ENCODE measurements at places on chromosomes 11 and 22.

DNA sequence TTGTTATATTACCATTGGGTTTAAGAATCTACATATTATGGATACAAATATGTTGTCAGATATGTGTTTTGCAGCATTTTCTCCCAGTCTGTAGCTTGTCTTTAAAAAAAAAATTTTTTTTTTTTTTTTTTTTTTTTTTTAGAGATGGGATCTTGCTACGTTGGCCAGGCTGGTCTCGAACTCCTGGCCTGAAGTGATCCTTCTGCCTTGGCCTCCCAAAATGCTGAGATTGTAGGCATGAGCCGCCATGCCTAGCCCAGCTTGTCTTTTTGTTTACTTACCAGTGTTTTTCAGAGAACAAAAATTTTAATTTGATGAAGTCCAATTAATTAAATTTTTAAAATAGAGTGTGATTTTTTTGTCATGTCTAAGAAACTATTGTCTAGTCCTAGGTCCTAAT lies 29.8 kb downstream of the INCENP start:
- no peak for DNase-seq

DNA sequence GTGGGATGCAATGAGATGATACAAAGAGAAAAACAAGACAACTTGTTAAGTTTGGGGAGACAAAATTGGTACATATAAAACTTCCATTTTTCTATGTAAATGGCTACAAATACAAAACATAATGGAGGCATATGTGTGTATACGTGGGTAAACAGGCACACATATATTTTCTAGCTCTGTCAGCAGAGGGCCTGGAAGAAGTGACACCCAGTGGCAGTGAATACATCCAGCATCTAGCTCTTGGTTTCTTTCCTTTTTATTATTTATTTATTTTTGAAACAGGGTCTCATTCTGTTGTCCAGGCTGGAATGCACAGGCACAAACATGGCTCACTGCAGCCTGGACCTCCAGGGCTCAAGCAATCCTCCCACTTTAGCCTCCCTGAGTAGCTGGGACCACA lies 5.0 kb upstream of the RASL10A start:
- DNase-seq: no peak

DNA sequence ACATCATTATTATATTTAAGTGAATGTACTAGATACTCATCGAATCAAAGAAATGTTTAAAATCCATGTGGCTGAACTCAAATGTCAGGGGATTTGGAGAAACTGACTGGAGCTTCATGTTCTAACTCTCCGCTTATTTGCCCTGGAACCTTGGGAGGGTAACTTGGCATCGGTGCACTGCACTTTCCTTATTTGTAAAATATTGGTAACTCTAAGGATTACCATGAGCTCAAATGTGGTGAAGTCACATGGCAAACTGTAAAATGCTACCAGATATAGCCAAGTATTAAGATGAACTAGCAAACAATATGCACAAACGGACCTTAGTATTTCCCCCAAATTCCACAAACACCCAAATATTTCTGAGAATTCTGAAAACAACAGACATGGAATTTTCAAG lies 75.6 kb downstream of the ETS1 start:
- no peak for DNase-seq

- no peak for DNase-seq
These were observed 163.8 kb downstream of the FAT3 start for GRCh38 chr11:92388380-92388779.

DNA sequence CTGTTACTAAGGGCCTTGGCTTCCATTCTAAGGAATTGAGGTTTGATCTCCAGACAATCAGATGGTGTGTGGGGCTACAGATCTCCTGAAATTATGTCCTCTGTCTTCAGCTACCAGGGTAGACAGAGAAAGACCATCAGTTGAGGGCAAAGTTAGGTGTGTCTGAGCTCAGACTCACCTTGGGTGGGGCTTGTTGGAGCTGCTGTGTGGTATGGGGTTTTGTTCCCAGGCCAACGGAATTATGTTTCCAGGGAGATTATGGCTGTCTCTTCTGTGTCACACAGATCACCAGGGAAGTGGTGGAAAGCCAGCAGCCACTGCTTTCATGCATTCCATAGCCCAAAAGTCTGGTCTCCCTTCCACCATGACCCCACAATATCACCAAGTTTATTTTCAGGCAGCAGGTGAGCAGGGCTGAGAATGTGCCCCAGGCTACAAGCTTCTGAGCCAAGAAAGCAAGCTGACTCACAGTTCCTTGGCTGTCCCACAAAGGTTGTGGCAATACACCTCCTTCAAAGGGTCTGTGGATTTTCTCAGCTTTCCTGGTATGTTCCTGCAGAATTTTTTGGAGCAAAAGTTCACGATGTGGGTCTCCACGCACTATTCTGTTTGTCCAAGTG lies 714.9 kb downstream of the LUZP2 start:
- DNase-seq: no peak

- no peak for DNase-seq
These were observed 695.5 kb downstream of the FAM181B start for GRCh38 chr11:82038154-82038553.

- no peak for DNase-seq
These were observed 197.8 kb downstream of the MN1 start for GRCh38 chr22:27603800-27604144.

- DNase-seq: no peak
These were observed 565.5 kb downstream of the BRD1 start for GRCh38 chr22:49262167-49262566.
